ENCODE measurements at places on chromosomes 4 and X. TPM values are rescaled to one million over a fixed set of nuclear protein-coding genes. Genes with fewer than 3 reads are reported as not detected.

GRCh38 chr4:2251073-2251794 lies 9.3 kb upstream of the HAUS3 start:
- H3K27me3 ChIP-seq: no peaks in the 10 kb centered on the region
- H3K4me3 ChIP-seq: no peak overlapping the region
- peaks cover 14% of the 10 kb centered on the region for H3K4me1 ChIP-seq
- no peak for DNase-seq

DNA sequence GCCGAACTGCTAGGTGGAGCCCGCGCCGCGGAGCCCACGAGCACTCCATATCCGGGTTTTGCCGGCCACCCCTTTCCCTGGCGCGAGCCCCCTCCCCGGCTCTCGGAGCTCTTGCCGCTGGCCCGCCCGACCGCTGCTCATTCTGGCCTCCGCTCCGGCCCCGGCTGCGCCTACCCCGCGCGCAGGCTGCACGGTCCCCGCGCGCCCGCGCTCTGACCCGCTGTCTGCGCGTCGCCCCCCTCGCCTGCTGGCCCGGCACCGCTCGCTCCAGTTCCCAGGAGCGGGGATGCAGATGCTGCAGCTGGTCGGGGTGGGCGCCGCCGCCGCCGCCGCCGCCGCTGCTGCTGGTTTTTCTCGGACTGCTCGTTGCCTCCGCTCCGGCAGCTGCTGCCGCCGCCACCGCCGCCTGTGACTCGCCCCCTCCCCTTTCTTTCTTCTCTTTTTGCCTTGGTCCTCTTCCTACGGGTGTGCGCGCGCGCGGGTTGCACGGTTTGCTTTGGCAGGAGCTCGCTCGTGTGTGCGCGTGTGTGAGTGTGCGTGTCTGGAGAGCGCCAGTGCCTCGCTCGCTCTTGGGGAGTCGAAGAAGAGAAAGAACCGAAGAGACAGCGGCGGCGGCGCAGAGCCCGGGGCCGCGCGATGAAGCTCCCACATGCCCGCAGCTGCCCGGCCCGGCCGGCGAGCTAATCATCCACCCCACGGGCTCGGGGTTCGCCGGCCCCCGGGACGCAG lies at the start of gene ADGRL3:
Gene ADGRL3, plus strand, starts transcription at position 140 of the 729 bp plus-strand sequence.
- peak within 1 kb of the TSS; percentile 79 for H3K27ac ChIP-seq
- no peak for DNase-seq
- H3K36me3 ChIP-seq: no peaks in the 10 kb centered on the region
- H3K4me1 ChIP-seq: no peaks in the 10 kb centered on the region
- H3K27me3 ChIP-seq: peaks cover 27% of the 10 kb centered on the region

DNA sequence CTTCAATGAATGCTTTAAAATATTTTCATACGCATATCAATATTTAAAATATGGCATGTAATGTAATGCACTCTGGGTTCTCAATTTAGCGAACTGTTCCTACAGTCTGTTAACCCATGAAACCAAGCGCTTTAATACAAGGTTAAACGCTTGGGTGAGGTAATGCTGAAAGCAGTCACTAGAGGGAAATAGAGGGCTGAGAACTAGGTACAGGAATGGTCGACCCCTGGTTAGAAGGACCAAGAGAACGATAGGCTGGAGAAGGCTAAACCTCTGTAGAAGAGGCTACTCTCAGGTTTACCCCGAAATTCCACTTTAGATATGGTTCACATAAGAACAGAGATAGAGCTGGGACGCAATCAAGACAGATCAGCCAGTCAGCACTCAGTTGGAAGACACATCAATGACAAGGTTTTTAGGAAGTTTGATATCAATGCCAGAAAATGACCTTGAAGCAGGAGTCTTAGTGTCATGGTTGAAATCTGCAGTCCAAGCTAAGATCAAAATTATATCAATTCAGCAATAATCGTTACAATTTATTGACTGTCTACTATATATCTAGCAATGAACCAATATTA lies 26.9 kb downstream of the ARSJ start:
- no peak overlapping the region for H3K27ac ChIP-seq
- H3K4me1 ChIP-seq: peaks cover 13% of the 10 kb centered on the region
- H3K27me3 ChIP-seq: no peaks in the 10 kb centered on the region

DNA sequence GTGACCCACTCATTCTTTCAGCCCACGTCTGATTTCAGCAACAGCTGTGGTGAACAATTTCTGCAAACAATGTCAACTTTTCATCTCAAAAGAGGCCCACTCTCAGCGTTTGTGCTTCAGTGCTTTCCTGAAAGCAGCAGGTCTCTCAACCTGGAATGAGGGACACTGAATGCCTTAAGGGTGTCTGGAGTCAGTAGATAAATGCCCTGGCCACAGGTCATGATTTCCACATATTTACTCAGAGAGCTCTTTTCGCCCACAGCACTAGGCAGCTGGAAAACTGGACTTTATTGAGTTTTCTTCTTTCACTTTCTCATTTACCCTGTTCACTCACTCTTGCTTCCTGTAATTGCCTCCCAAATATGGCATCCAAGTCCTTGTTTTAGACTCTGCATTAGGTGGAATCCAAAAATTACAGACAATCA lies 52.8 kb downstream of the NPFFR2 start:
- no peaks in the 10 kb centered on the region for H3K36me3 ChIP-seq
- H3K27ac ChIP-seq: no peak overlapping the region

DNA sequence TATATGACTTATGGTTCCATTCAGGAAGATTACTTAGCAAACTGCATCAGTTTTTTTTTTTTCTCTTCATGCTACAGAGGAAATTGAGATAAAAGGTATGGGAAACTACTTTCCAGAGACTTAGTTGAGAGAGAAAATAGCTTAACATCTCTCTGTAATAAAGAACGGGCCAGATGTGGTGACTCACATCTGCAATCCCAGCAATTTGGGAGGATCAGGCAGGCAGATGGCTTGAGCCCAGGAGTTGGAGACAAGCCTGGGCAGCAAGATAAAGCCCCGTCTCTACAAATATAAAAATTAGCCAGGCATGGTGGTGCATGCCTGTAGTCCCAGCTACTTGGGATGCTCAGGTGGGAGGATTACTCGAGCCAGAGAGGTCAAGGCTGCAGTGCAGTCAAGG lies 271.2 kb upstream of the TENM3 start:
- no peaks in the 10 kb centered on the region for H3K4me1 ChIP-seq
- no peak for DNase-seq
- H3K27me3 ChIP-seq: no peaks in the 10 kb centered on the region
- H3K4me3 ChIP-seq: no peak overlapping the region
- no peak overlapping the region for H3K27ac ChIP-seq

DNA sequence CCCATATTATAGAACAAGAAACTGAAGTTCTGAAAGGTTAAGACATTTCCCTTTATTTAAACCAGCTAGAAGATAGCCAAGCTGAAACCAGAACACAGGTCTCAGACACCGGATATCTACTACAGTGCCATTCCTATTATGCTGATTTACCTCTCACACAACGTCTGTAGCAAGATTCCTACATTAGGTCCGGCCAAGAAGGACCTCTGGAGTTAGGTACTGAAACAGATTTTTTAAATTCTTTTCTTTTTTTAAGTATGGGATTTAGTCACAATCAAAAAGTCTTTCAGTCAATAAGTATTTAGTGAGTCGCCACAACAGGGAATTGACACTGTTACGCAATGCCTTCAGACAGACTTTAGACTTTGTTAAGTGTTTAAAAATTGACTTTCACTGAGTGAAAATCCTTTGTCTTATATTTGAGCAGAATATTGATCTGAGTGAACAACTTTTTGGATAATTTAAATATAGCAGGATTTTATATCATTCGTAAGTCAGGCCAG lies 26.5 kb upstream of the SPANXN4 start:
- H3K27ac ChIP-seq: no peak overlapping the region
- H3K27me3 ChIP-seq: no peaks in the 10 kb centered on the region
- no peaks in the 10 kb centered on the region for H3K36me3 ChIP-seq
- no peak overlapping the region for H3K4me3 ChIP-seq
- no peak for DNase-seq
- no peaks in the 10 kb centered on the region for H3K4me1 ChIP-seq

- no peaks in the 10 kb centered on the region for H3K4me1 ChIP-seq
- H3K27ac ChIP-seq: no peak overlapping the region
- no peaks in the 10 kb centered on the region for H3K27me3 ChIP-seq
- no peaks in the 10 kb centered on the region for H3K36me3 ChIP-seq
- DNase-seq: no peak
- H3K4me3 ChIP-seq: no peak overlapping the region
These were observed 2197.7 kb downstream of the ARAP2 start for GRCh38 chr4:34046580-34046979.

GRCh38 chrX:39903343-39903742 lies 194.4 kb downstream of the BCOR start:
- H3K4me3 ChIP-seq: no peak overlapping the region
- no peaks in the 10 kb centered on the region for H3K36me3 ChIP-seq
- H3K27ac ChIP-seq: no peak overlapping the region
- no peaks in the 10 kb centered on the region for H3K27me3 ChIP-seq

GRCh38 chrX:10756441-10756840 lies 136.1 kb upstream of the MID1 start:
- peaks cover 5% of the 10 kb centered on the region for H3K4me1 ChIP-seq
- H3K27ac ChIP-seq: no peak overlapping the region
- H3K27me3 ChIP-seq: no peaks in the 10 kb centered on the region
- no peak for DNase-seq

- no peak overlapping the region for H3K27ac ChIP-seq
- H3K4me3 ChIP-seq: no peak overlapping the region
- H3K4me1 ChIP-seq: no peaks in the 10 kb centered on the region
- H3K27me3 ChIP-seq: no peaks in the 10 kb centered on the region
- H3K36me3 ChIP-seq: no peaks in the 10 kb centered on the region
These were observed 793.4 kb upstream of the FRG1 start for GRCh38 chr4:189147005-189147929.

- DNase-seq: peak; percentile 4
- peak overlapping the region; percentile 98 for H3K27ac ChIP-seq
- H3K36me3 ChIP-seq: no peaks in the 10 kb centered on the region
- peaks cover 6% of the 10 kb centered on the region for H3K27me3 ChIP-seq
- peak overlapping the region; percentile 74 for H3K4me3 ChIP-seq
These were observed 2.9 kb downstream of the KLHL15 start for GRCh38 chrX:24023972-24024669.

DNA sequence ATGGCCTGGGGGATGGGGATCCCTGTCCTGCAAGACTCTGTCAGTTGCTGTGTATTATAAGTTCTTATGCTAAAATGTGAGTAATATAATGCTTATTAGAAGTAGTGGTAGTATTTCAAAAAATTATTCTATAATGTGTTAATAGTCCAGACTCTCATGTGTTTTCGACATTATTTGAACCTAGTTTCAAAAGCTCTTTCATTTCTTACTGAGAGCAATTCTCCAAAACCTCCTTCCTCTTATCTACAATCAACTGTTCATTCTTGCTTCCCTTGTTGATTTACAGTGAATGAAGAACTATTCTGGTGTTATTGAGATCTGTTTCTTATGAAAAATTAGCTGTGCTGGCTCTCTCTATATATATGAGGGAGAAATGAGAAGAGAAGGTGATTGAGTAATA lies 32.9 kb upstream of the PTPN13 start:
- H3K27ac ChIP-seq: no peak overlapping the region
- H3K4me3 ChIP-seq: no peak overlapping the region
- H3K4me1 ChIP-seq: no peaks in the 10 kb centered on the region
- H3K27me3 ChIP-seq: no peaks in the 10 kb centered on the region

The SMIM10 gene
- 16.8 TPM for total RNA-seq

The ZNF718 gene
- total RNA-seq: 9.0 TPM

The PNMA3 gene
- total RNA-seq: not detected

The SLBP gene
- 51.8 TPM for total RNA-seq

The ZDHHC9 gene
- 19.2 TPM for total RNA-seq

The GIMD1 gene
- not detected for total RNA-seq

The RTL9 gene
- not detected for total RNA-seq

The SLC9B2 gene
- 29.4 TPM for total RNA-seq
